Activated CD4-positive, alpha-beta T cell treated with anti-CD3 and anti-CD28 coated beads, Interleukin-2, amount 50 U/mL, for 24 hours (primary cell): ENCODE measurements at places on chromosomes 4 and X.

GRCh38 chrX:106144755-106145639 is 23.1 kb upstream of the PWWP3B start:
- no peak for DNase-seq

GRCh38 chrX:132602701-132603100 is 113.9 kb upstream of the MBNL3 start:
- no peak for DNase-seq

GRCh38 chr4:168560184-168561180 is 63.6 kb downstream of the PALLD start:
- DNase-seq: no peak

DNA sequence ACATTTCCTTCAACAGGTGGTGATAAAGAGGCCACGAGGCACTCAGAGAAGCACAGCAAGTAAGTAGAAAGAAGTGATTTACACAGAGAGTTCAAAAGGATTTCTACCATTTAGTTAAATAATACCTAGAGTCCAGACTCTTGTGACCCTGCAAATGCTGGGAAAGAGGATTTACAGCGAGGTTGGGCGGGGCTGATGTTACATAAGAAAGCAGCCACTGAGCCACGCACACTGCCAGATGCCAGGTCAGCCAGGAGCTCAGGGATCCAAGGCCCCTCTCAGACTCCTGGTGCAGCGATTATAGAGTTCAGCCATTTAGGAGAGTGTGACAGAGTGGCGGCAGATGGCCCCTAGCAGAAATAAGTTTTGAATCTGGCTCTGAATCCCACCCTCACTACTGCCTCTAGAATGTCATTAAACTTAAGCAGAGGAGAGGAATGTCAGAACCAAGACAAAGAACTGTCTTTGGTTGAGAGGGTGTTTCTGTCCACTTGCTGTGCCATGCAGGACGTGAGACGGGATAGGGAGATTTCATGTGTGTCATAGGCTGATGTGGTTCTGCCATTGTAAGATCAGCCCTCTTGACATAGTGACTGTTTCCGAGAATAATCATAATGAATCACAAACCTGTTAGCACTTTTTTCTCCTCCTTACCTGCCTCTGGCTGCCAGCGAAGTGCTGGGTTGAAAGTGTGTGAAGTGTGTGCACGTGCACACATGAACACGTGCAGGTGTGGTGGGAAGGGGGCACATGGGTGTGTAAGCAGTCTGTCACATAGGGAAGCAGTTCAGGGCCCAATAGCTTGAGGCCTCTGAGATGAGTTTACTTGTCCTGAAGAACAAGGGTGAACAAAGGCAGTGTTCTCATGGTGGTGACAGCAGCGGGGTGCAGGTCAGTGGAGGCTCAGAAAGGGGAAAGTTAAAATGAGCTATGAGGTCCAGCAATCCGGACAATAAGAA is 50.1 kb downstream of the MFAP3L start:
- no peak for DNase-seq

GRCh38 chr4:136484996-136485395 is 1047.3 kb downstream of the PCDH18 start:
- no peak for DNase-seq
